ENCODE measurements at places on chromosomes 5 and 9.

- DNase-seq = no peak
These were observed 5.9 kb downstream of the FKBP15 start for GRCh38 chr9:113215132-113215531.

- DNase-seq = no peak
These were observed 189.7 kb downstream of the MEF2C start for GRCh38 chr5:88693071-88693932.

- no peak for DNase-seq
These were observed 85.3 kb downstream of the XRCC4 start for GRCh38 chr5:83162601-83163000.

DNA sequence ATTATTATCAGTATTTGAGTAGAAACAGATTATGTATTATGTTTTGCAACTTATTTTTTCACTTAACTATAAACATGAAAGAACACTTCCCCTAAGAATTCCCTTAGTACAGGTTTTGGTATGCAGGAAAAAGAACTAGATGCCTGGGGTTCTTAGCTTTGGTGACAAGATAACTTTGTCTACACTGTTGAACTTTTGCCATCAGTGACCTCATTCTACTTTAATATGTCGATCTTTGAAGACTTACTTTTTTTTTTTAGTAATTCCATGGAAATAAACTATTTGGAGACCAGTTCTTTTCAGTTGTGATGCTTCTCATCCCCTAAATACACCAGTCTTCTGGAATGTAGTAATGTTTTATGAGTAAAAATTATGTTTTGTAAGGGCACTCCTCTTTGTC is 34.3 kb downstream of the ZNF462 start:
- no peak for DNase-seq

- DNase-seq = no peak
These were observed 30.4 kb downstream of the TNFSF8 start for GRCh38 chr9:114899995-114900394.

- no peak for DNase-seq
These were observed 52.8 kb upstream of the PHF2 start for GRCh38 chr9:93523518-93524144.

GRCh38 chr9:89884356-89885083 is 279.7 kb downstream of the GADD45G start:
- no peak for DNase-seq

All from NK-92 treated with Interleukin-12 subunit alpha and Interleukin-12 subunit beta, amount 100 ng/mL, for 24 hours (cell line).